ENCODE measurements at places on chromosomes 3 and 15.

DNA sequence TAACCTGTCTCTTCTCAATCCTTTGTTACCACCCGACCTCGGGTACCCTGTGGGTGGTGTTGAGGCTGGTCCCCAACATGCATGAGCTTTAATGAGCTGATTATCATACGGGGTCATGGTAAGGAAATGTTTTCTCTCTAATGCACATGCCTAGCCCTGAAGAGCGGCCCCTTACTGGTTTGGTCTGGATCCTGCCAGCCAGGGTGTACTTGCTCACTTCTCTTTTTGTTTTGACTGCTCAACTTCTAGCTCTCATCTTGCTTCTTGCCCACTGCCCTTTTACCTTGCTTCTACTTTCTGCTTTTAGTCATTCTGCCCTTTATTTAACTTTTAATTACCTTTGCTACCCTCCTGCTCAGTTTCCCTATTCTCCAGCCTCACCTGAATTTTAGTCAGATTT is 44.3 kb upstream of the ACAD9 start:
- no peak for DNase-seq

GRCh38 chr3:119468041-119468440 is 722 bp upstream of the POGLUT1 start:
- no peak for DNase-seq

DNA sequence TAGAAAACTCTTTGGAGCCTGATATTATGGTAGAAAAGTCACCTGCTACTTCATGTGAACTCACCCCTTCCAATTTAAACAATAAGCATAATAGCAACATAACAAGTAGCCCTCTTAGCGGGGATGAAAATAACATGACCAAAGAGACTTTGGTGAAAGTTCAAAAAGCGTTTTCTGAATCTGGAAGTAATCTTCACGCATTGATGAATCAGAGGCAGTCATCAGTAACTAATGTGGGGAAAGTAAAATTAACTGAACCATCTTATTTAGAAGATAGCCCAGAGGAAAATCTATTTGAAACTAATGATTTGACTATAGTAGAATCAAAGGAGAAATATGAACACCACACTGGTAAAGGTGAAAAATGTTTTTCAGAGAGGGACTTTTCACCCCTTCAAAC is 5.1 kb upstream of the SCG5 start:
- no peak for DNase-seq

DNA sequence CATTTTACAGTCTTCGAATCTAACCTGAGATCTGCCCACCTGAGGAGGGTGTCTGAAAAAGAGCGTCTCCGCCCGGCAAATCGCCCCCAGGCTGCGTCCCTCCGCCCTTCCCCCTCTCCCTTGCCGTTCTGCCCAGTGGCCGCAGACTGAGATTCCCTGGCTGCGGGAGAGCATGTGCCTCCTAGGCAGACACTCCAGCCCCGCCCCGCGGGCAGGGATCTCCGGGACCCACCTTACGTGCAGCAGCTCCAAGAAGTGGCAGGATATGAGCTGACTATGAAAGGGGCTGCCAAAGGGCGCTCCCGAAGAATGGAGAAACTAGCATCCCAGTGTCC is 2.7 kb upstream of the WNT5A start:
- DNase-seq = no peak

DNA sequence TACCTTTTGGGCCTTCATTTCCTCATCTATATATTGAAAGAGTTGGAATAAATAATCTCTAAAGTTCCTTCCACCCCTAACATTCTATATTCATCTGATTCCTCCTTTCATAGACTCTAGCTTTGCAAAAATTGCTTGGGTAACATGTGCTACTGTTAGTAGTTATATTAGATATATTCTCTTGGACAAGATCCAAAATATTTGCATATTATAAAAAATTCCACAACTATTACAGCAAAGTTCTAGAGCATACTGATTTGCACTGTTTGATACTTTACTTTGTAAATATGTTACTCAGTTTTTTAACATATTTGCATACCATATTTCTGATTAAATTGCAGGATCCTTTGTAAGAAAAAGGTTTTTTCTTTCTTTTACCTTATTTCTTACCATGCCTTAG is 95.9 kb upstream of the UBE2E2 start:
- no peak for DNase-seq

GRCh38 chr3:25856902-25857518 is 67.1 kb downstream of the OXSM start:
- no peak for DNase-seq

DNA sequence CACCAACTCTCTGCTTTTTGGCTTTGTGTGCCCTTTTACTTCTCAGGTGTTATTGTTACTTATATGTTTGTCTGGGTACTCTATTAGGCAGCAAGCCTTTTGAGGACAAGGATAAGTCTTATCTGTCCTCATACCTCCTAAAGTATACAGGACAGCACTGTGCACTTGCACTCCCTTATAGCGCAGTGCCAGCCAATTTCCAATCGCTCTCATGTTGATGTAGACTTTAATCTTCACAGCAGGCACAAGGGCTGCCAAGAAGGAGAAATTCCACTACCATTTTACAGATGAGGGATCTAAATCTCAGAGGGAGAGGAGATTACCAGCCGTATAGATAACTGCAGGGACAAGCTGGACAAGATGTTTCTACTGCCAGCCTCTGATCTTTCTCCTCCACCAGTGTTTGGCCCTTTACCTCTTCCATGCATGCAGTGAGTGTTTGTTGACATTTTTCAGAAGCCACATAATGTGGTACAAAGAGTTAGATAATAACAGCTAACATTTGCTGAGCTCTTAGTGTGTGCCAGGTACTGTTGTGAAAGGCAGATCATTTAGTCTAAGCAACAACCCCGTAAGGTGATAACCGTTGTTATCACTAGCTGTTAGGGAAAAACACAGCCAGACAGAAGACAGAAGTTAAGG is 30.1 kb downstream of the SST start:
- DNase-seq = no peak

GRCh38 chr3:46113608-46114007 is 86.3 kb upstream of the XCR1 start:
- DNase-seq = no peak

GRCh38 chr3:128483657-128484403 is 9.2 kb downstream of the GATA2 start:
- DNase-seq = no peak

- no peak for DNase-seq
These were observed 843.8 kb downstream of the VGLL3 start for GRCh38 chr3:86147119-86147518.

DNA sequence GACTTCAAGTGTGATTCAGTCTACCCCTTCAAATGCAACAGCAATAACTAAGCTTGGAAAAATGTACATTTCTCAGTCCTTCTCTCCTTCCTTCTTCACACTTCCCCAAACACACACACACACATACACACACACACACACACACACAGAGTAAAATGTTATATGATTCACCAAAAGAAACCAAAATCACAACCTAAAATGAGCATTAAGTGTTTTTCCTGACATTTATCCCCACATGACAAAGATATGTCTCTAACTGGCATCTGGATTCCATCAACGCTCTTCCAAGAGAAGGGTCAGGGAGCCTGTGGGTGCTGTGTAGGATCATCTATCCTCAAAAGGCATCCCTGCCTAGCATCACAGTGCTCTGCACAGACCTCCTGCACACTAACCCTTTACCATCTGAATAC is 21.0 kb downstream of the PDZRN3 start:
- DNase-seq = no peak

GRCh38 chr15:39979606-39980005 is 45.7 kb downstream of the EIF2AK4 start:
- DNase-seq = no peak

DNA sequence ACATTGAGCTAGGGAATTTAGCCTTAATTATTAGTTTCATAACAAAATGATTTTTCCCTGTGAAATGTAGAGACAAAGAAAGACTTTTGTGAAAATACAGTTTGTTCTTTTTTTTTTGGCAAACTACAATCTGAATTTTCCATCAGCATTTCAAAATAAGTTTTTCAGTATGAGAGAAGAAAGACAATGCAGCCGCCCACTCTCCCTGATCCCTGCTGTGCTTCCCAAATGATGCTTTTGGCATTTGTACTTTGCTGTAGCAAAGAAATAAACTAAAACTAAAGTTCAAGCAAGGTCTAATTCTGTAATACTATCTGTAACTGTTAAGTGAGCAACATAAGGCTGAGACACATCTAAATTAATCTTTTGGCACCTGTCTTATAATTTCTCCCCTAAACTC is 782.2 kb downstream of the VGLL3 start:
- no peak for DNase-seq
